Bladder microvascular endothelial cell (primary cell): ENCODE measurements at places on chromosomes 11 and 22. TPM values are rescaled to one million over a fixed set of nuclear protein-coding genes. Genes with fewer than 3 reads are reported as not detected.

The HOATZ gene
- total RNA-seq: not detected in 2 replicates

The MYRF gene
- 0.49 and 1.0 TPM in 2 replicates for total RNA-seq

The SLC5A4 gene
- 0.81 and 4.7 TPM in 2 replicates for total RNA-seq

The VWCE gene
- total RNA-seq: 5.0 and 13.3 TPM in 2 replicates

The MMP8 gene
- total RNA-seq: not detected in 2 replicates

The KRTAP5-10 gene
- total RNA-seq: not detected in 2 replicates

The ADAMTS8 gene
- not detected in 2 replicates for total RNA-seq

The ART5 gene
- total RNA-seq: not detected in 2 replicates

The TSPO gene
- 219 and 415 TPM in 2 replicates for total RNA-seq

The OR2AT4 gene
- not detected in 2 replicates for total RNA-seq

The XKR3 gene
- total RNA-seq: not detected in 2 replicates

The SIPA1 gene
- 33.8 and 81.2 TPM in 2 replicates for total RNA-seq

The APOA1 gene
- not detected in 2 replicates for total RNA-seq

The SYNGR1 gene
- total RNA-seq: 0.49 and 1.5 TPM in 2 replicates

The RAB36 gene
- total RNA-seq: 0.32 and 0.88 TPM in 2 replicates

The OR4C5 gene
- total RNA-seq: not detected in 2 replicates

The OR2D2 gene
- 0.16 and 0.19 TPM in 2 replicates for total RNA-seq

The OTOG gene
- total RNA-seq: not detected in 2 replicates

The SREBF2 gene
- total RNA-seq: 43.1 and 81.1 TPM in 2 replicates

The SUSD2 gene
- 0.31 and 0.81 TPM in 2 replicates for total RNA-seq

The CELSR1 gene
- 2.3 and 74.3 TPM in 2 replicates for total RNA-seq

The MOV10L1 gene
- 7.9 and 61.9 TPM in 2 replicates for total RNA-seq
